ENCODE measurements at places on chromosomes 13 and 19.
A peak's percentile ranks its signal among the peaks of the same experiment; 100 is the strongest.

- DNase-seq = no peak
Measured at GRCh38 chr13:31649766-31650165, 89.6 kb upstream of the RXFP2 start.

DNA sequence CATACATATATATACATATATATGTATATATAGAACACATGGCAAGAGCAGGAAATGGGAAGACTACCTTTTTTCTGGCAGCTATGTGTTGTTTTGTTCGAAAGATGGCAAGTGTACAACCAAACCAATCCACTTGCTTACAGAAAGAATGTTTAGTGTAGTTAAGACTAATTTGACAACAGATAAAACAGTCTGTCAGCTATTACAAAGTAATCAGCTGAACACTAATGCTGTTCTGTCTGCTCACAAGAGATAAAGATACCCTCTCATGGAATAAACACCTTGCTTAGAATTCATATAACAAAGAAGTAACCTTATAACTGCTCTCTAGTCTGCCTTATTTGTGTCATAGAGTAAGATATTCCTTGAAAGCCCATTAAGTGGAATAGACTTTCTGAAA, 858 bp upstream of the KCNRG start:
- DNase-seq = no peak

- no peak for DNase-seq
Measured at GRCh38 chr13:108220041-108220440, 1.8 kb downstream of the ABHD13 start.

DNA sequence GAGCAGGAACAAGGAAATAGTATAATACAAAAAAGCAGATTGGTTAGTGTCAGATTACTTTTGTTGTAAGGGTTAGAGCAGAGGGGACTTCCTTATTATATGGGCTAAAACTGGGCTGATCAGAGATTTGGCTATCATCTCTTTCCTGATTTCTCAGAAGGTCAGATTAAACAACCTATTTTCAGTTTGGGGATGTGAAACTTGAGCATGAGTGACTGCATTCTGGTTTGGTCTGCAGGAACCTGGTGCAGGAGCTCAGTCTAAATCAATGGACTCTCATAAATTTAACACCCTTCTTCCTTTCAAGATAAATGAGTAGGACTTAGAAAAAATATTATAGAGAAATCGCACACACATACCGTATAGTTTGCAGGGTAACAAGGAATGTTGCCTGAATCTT, 12.9 kb upstream of the RFXAP start:
- DNase-seq = no peak

DNA sequence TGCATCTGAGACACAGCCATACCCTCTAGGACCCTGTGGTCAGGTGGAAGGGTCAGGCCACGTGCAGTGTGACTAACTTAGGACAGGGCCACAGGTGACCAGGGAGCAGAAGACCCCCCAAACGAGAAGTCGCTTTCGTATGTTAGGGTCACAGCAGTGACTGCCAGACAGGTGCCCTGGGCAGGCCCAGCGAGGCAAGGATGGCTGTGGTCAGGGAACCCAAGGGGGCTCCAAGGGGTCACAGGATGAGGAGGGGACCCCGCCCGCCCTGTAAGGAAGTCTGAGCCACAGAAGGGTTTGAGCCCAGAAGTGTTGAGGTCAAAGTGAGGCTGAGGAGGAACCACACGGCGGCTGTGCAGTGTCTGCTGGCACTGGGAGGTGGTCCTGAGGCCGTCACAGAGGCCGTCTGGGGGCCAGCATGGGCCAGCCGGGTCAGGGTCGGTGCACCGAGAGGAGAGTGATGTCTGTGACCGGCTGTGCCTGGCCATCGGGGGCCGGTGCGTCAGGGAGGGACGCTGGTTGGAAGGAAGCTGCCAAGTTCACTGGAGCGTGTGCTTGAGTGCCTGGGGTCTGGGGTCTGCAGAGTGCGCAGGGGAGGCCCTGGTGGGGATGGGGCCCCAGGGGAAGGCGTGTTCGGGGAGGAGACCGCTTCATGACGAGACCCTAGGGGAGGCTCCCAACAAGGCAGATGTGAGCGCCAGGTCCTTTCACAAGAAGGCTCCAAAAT, 24.8 kb upstream of the TMEM255B start:
- DNase-seq = peak; percentile 55

GRCh38 chr19:55549500-55550320, 4.4 kb upstream of the SBK3 start:
- peak; percentile 79 for DNase-seq

GRCh38 chr13:112519517-112520060, 68.4 kb downstream of the TUBGCP3 start:
- DNase-seq = no peak

DNA sequence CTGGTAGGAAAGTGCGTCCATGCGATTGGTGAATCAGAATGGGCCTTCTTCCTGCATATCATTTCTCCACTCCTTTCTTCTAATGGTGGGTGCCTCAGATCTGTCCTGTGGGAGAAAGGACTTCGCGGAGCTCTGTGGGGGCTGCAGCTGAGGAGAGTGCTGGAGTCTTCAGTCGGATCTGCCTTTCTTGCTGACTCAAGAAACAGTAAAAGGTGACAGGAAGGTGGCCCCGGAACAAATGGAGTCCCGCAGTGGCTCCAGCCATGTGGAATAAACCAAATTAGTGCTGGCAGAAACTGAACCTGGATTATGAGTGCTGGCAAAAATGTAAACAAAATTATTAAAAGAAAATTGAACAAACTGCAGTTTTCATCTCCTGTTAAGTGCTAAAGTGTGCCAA, 15.1 kb upstream of the GAS6 start:
- peak; percentile 61 for DNase-seq

DNA sequence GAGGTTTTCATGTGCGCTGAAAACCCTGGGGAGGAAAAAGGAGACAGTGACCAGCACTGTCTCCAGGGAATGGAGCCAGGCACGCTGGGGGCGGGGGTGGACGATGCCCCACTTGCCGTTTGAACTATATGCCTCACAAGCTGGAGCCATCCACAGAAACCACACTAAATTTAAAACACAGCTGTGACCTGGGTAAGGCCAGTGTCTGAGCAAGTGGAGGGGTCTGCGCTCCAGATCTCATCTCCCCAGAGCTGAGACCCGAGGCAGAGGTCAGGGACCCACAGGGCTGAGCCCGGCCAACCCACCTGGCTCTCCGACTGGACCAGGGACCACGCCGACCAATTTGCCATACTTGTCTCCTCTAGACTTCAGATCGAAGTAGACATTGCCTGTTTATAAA, 23.2 kb downstream of the CARS2 start:
- DNase-seq = no peak

DNA sequence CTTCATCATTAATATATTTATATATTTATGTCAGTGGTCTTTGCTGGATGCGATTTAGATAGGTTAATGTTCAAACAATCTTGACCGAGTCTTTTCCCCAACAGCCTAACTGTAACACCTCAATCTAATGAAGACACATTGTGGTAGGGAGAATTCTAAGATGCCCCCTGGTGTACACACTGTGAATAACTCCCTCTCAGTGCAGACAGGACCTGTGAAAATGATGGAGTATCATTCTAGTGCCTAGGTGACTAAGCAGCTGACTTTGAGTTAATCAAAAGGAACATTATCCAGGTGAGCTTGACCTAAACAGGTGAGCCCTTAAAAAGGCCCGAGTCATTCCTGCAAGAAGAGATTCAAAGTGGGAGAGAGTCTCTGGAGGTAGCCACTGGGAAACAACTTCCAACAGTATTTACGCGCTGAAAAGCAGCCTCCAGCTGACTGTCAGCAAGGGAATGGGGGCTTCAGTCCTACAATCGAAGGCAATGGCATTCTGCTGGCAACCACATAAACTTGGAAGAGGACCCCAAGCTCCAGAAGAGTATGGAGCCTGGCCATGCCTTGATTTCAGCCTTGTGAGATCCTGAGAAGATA, 28.0 kb upstream of the KBTBD7 start:
- DNase-seq = peak; percentile 31

DNA sequence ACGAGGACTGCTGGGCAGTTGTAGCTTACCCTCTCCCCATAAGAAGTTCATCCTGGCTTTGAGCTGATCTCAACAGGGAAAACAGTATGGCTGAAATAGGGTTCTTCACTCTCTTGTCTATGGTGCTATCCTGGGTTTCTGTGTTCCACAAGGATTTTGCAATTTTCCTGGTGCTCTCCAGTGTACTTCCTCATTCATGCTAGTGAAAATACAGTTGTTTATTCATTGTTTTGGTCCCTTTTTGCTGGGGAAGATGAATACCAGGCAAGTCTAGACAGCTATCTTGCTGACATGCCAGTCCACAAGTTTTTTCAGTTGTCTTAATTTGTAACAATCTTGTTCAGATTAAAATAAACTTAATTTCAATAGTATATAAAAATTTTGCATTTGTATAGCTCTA, 306.5 kb downstream of the DLEU7 start:
- DNase-seq = no peak

DNA sequence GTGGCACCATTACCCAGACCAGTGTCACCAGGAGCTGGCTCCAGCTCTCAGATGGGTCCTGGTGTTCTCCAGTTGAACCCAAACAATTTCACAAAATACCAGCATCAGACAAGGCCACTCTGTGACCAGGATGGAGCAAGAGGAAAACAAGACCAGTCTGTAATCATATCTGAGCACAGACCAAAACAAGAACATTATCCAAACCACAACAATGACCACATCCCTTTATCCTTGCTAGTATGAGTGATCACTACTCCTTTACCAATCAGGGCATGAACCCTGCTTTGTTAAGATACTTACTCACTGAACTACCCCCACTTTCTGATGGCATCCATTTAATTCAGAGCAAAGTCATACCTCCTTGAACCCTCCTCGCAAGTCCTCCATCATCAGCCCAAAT, 145.9 kb downstream of the NUFIP1 start:
- no peak for DNase-seq

DNA sequence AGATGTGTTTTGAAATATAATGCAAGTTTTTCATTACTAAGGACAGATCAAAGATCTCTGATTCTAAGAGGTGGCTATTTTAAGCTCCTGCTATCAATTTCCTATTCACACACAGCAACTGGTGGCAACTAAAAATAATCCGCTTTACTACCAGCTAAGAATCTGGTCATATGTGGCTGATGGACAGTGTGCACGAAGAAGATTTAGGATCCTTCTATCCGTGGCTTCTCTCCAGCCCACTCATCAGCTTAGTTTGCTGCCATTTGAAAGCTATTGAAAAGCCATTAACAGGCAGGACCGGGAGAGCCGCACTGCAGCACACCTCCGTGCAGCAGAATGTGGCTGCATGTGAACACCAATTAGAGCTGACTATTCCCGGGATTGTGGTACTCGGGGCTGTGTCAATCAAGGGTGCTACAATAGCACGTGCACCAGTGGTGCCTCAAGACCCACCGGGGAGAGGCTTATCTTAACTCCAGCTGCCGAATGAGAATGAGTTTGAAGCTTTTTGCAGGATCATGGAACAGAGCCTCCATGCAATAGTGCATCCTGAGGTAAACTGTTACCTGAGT, at the start of gene MYO16:
MYO16 (plus strand) TSS at position 431 of the 572 bp plus-strand sequence. CDS start 234 bp downstream, outside the sequence.
- DNase-seq = peak; percentile 28

DNA sequence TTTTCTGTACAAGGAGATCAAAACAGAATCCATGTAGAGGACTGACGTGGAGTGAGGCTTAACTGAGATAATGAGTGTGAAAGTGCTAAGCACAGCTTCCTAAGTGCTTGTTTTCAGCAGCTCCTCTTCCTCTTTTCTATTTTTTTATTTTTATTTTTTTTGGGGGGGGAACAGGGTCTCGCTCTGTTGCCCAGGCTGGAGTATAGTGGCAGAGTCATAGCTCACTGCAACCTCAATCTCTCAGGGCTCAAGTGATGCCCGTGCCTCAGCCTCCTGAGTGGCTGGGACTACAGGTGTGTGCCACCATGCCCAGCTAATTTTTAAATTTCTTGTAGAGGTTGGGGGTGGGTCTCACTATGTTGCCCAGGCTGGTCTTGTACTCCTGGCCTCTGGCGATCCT, 5.6 kb upstream of the FOSB start:
- no peak for DNase-seq

- no peak for DNase-seq
Measured at GRCh38 chr19:22619371-22619770, 14.8 kb upstream of the ZNF492 start.

DNA sequence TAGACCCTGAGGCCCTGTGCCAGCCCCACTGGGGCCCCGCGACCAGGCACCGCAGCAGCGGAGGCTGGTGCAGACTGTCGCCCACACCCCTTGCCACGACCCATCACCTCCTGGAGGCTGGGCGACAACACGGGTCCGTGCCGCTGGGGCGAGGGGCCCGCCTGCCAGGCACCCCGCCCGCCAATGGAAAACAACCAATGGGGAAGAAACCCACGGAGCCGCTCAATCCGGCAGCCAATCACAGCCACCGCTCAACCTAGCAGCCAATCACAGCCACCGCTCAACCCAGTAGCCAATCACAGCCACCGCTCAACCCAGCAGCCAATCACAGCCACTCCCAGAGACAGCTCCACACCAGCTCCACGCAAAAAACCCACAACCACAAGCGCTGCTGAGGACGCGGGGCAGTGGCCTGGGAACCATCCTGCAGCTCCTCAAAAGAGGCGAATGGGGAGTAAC, 29.7 kb downstream of the GPX4 start:
- no peak for DNase-seq

GRCh38 chr19:13840305-13841085, 36.4 kb upstream of the NANOS3 start:
- no peak for DNase-seq

DNA sequence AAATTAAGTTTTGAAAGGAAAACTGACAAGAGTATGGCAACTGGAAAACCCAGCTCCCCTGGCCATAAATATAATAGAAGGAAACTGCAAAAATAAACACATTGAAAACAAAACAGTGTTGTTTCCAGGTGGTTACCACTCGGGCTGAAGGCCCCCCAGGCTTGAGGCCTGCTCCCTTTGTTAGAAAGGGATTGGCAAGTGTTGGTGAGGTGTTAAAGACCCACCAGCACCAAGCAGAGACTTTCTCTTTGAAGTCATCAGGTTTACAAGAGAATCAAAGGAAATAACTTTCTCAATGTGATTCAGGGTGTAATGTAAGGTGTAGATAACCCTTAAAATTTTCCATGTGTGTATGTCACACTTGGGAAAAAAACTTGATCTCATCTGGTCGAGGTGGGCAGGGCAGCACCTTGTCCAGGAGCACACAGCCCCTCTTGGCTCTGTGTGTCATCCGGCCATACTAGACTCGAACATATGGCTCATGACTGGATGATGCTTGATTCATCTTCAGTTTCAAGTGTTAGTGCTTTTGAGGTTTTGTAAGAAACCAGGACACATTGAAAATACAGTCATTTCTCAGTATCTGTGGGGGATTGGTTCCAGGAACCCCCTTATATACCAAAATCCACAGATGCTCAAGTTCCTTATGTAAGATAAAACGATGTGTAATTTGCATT, 7.8 kb downstream of the ACTN4 start:
- no peak for DNase-seq

DNA sequence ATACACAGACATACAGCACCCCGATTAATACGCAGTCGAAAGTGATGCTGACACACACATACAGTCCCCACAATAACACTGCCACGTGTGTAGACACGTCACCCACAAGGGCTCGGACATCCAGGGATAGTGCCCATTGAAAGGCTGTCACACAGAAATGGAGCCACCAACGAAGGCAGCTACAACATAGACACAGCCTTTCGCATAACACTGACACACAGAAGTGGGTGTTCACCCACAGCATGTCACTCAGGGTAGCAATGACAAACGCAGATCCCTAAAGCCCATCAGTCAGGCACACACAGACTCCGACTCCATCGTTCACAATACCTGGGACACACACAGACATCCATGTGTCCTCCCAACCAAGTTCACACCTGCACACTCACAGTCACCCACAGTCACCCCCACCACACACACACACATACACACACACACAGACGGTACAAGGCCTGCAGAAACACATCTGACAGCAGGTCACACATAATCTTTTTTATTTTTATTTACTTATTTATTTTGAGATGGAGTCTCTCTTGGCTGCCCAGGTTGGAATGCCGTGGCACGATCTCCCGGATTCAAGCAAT, 10.4 kb upstream of the NANOS3 start:
- DNase-seq = no peak

GRCh38 chr19:16518483-16519229, 22.5 kb downstream of the C19orf44 start:
- DNase-seq = no peak

Data from retina (tissue), 1 donor.